Activated naive CD4-positive, alpha-beta T cell treated with anti-CD3 and anti-CD28 coated beads, Interleukin-2, amount 50 U/mL, for 72 hours (primary cell): ENCODE measurements at places on chromosomes 13 and 19. TPM values are rescaled to one million over a fixed set of nuclear protein-coding genes. Genes with fewer than 3 reads are reported as not detected.

GRCh38 chr19:52200044-52200443, 10.2 kb downstream of the PPP2R1A start:
- DNase-seq = no peak

ZNF850 gene
- total RNA-seq = 40.7 TPM

DNA sequence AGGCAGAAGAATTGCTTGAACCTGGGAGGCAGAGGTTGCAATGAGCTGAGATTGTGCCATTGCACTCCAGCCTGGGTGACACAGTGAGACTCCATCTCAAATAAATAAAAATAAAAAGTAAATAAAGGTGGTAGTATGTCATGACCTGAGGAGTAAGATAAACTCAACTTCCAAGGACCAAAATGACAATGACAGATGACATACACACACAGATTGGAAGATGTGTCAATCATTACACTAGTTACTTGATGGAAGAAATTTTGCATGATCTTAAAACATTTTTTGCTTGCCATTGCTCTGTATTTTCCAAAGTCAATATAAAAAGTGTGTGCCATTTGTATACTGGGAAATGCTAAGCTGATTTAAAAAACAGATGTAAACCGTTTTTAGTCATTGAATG, 4.1 kb downstream of the SLC46A3 start:
- DNase-seq = no peak

SLC10A2 gene
- not detected for total RNA-seq

GRCh38 chr13:26502826-26503225, 54.7 kb upstream of the WASF3 start:
- no peak for DNase-seq

SIGLEC11 gene
- total RNA-seq = not detected

- no peak for DNase-seq
These were observed 4.7 kb downstream of the AKT1S1 start for GRCh38 chr19:49872245-49873128.

OR7D2 gene
- total RNA-seq = 0.08 TPM

SRRM5 gene
- total RNA-seq = 0.68 TPM

DNA sequence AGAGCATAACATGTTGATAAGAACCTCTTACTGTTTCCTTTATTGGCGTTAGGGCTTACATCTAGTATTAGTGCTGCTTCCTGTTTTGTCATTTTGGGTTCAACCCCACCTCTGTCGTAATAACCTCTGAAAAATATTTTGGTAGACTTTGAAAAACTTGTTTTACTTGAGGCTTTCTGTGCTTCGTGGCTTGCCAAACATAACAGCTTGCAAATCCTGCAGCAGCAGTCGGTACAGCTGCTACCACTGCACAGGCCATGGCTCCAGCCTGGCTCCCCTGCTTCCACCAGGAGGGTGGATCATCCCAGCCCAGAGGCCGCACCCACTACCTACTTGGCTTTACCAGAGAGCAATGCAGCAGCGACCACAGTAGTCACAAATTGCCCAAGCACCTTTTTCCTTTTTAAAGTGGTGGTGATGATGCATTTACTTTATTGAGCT, 11.8 kb upstream of the CEACAM4 start:
- no peak for DNase-seq

C19orf73 gene
- 1.1 TPM for total RNA-seq

GRCh38 chr13:28429096-28429495, 65.8 kb downstream of the FLT1 start:
- no peak for DNase-seq

BTBD2 gene
- total RNA-seq = 24.6 TPM

APLP1 gene
- 9.3 TPM for total RNA-seq

TMEM143 gene
- total RNA-seq = 48.1 TPM

DNA sequence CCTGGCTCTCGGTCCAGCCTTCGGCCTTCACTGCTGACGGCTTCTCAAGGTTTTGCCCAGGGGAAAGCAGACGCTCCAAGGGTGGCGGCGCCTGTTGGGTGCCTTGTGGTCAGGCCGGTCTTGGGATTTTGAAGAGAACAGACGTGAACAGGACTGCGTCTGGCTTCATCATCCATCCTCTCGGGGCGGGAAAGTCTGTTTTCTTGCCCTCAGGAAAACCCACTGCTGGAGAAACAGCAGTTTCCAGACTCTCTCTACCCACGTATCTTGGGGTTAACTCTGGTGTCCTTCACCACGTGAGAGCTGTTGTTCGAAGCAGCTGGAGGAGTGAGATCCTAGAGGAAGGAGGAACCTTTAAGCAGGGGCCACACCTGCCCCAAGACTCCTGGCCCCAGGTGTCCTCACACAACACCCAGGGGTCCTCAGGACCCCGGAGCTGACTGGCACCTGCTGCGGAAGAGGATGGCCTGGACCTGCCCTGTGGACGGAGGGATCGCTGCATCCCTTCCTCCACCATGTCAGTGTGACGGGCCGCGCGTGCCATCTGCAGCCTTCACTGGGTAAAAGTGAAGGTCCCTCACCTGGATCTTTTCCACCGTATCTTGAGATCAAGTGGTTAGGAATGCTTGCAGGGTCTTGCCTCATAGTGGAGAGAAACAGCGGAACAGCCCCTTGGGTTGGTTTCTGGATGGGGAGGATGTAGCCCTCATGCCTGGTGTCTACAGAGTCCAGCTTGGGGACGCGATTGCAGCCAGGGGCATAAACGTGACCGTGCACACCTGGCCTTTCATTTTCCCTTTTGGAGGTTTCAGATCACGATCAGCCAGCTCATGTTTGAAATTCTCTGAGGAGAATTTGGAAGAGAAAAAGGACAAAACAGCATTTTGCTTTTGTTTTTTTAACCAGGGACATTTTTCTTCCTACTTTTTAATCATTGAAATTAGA, 69.5 kb upstream of the MCF2L start:
- no peak for DNase-seq

GRCh38 chr19:3573858-3574637, 1.3 kb downstream of the HMG20B start:
- DNase-seq = peak; percentile 87

DNA sequence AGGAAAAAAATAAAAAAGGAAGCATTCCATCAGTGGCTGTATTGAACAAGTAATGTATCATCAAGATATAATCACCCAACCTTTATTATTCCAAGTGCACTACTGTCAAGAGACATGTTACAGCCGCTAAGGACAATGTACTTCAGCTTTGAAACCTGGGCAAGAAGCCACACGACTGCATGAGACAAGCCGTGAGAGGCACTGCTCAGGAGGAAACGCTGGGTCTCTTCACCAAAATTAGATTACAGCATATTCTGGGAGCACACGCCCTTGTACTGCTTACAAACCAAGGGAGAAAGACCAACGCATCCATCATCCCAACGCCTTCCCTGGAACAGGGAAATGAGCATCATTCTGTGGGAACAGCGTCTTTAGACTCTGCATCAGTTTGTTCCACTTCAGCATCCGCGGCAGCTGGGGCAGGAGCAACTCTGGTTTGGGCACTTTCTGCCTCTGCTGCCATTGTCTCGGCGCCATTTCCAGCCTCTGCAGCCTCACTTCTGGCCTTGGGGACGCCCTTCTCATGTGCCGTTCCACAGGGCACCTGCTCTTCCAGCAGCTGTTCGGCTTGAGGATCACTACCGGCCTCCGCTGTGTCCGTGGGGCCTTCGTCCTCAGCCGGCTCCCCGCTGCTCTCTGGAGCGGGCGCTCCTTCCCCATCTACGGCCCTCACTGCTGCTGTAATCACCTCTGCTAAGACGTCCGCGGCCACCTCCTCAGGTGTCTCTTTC, 22.4 kb upstream of the BRD4 start:
- DNase-seq = no peak

GRCh38 chr13:109297628-109298027, 488.8 kb downstream of the IRS2 start:
- DNase-seq = no peak

GRCh38 chr13:20993661-20994440, 67.5 kb downstream of the LATS2 start:
- DNase-seq = no peak

GRCh38 chr19:11005521-11005920, 44.7 kb downstream of the SMARCA4 start:
- DNase-seq = no peak
